ENCODE measurements at places on chromosomes 11 and 22.

- H3K4me3 ChIP-seq = no peak overlapping the region
- H3K27me3 ChIP-seq = no peaks in the 10 kb centered on the region
- no peak overlapping the region for H3K27ac ChIP-seq
- peaks cover 2% of the 10 kb centered on the region for H3K4me1 ChIP-seq
Measured at GRCh38 chr11:33620423-33621171, 80.0 kb downstream of the C11orf91 start.

GRCh38 chr11:108009497-108010370, 1.0 kb downstream of the CUL5 start:
- no peaks in the 10 kb centered on the region for H3K36me3 ChIP-seq
- no peaks in the 10 kb centered on the region for H3K27me3 ChIP-seq
- peak overlapping the region; percentile 13 for H3K27ac ChIP-seq
- H3K4me3 ChIP-seq = peak overlapping the region; percentile 94
- peak; percentile 56 for DNase-seq

DNA sequence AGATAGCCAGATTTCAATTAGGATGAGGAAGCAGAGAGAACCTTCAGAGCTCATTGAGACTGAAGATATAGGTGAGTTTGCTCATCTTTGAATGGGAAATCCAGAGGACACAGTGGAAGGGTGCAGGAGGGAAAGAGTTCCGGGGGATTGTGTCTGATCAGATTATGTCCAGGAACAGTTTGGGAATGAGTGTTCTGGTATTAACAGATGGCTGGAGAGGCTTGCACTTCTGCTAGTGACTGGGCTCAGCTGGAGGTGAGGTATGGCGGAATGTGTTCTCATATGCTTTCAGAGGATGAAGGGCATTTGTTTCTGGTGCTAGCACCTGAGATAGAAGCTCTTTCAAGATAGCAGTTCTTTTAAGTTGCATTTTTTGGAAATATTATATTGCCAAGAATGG, 27.6 kb downstream of the ALKBH3 start:
- no peak overlapping the region for H3K27ac ChIP-seq
- no peaks in the 10 kb centered on the region for H3K4me1 ChIP-seq
- no peaks in the 10 kb centered on the region for H3K27me3 ChIP-seq
- no peaks in the 10 kb centered on the region for H3K36me3 ChIP-seq
- DNase-seq = no peak

DNA sequence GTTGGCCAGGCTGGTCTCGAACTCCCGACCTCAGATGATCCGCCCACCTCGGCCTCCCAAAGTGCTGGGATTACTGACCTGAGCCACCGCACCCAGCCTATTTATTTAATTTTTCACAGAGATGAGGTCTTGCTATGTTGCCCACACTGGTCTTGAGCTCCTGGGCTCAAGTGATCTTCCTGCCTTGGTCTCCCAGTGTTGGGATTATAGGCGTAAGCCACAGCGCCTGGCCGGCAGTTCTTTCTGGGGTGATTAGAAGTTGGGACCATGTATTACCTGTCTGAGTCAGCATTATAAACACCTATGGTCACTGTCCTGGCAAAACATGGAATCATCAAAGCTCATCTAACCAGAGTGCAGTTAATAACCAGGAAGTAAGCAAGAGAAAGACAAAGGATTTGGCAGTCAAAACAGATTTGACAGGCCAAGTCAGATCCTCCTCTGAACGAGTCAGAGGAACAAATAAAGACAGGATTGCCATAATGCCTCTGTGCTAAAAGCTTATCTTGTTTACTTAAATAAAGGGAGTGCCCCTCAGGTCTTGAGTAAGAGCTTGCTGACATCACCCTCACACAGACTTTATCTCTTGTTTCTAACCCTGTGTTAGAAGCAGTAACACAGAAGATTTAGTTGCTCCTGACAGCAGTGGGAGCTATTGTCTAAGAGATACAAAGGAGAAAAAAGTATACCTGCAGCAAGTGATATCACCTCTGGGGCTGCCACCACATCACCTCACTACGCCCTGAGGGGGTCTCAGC, 3.7 kb downstream of the SERPIND1 start:
- H3K36me3 ChIP-seq = no peaks in the 10 kb centered on the region
- H3K27me3 ChIP-seq = no peaks in the 10 kb centered on the region
- no peak overlapping the region for H3K4me3 ChIP-seq
- no peaks in the 10 kb centered on the region for H3K4me1 ChIP-seq
- H3K27ac ChIP-seq = no peak overlapping the region
- peak; percentile 83 for DNase-seq

- H3K4me1 ChIP-seq = peaks cover 2% of the 10 kb centered on the region
- DNase-seq = peak; percentile 26
- H3K27me3 ChIP-seq = peaks cover 29% of the 10 kb centered on the region
- H3K4me3 ChIP-seq = no peak overlapping the region
Measured at GRCh38 chr11:8263109-8263768, 439 bp downstream of the LMO1 start.

- H3K4me3 ChIP-seq = no peak overlapping the region
- DNase-seq = peak; percentile 54
- H3K4me1 ChIP-seq = no peaks in the 10 kb centered on the region
Measured at GRCh38 chr11:41289408-41289807, 170.0 kb downstream of the LRRC4C start.

DNA sequence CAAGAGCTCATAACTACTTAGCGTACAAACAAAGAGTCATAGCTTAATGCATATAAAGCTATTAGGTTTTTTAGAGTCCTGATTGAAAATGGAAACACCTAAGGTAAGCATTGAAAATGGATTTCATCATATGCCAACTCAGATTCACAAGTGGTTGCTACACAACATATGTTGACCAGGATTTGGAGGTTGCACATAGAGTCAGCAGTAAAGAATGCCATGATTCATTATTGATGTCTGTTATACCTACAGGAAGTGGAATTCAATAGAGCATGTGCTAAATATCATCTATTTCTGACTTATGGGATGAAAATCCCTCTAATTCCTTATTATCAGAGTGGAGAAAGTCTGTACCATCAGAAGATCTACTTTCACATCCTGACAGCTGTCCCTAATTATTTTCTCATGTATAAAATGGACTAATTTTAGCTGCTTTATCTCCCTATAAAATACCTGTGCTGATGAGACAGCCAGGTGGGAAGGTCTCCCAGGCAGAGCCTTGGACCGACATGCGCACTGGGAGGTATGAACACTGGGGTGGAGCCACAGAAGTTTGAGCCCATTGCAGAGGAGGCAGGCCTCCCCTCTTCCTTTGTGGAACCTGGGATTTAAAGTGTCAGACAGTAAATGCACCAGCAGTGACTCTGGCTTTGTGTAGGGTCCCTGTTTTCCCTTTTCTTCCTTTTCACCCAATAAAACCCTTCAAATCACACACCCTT, 204.2 kb downstream of the AASDHPPT start:
- H3K27me3 ChIP-seq = no peaks in the 10 kb centered on the region
- no peak overlapping the region for H3K4me3 ChIP-seq
- no peaks in the 10 kb centered on the region for H3K4me1 ChIP-seq
- no peak overlapping the region for H3K27ac ChIP-seq
- H3K36me3 ChIP-seq = no peaks in the 10 kb centered on the region
- no peak for DNase-seq

GRCh38 chr11:6596239-6596877, 7.1 kb downstream of the RRP8 start:
- DNase-seq = no peak
- H3K27me3 ChIP-seq = no peaks in the 10 kb centered on the region
- no peaks in the 10 kb centered on the region for H3K4me1 ChIP-seq
- H3K27ac ChIP-seq = no peak overlapping the region
- peaks cover 5% of the 10 kb centered on the region for H3K36me3 ChIP-seq

- DNase-seq = no peak
- H3K27me3 ChIP-seq = no peaks in the 10 kb centered on the region
- no peak overlapping the region for H3K27ac ChIP-seq
- no peaks in the 10 kb centered on the region for H3K36me3 ChIP-seq
- no peak overlapping the region for H3K4me3 ChIP-seq
- no peaks in the 10 kb centered on the region for H3K4me1 ChIP-seq
Measured at GRCh38 chr22:46547179-46547882, 9.9 kb upstream of the CELSR1 start.

DNA sequence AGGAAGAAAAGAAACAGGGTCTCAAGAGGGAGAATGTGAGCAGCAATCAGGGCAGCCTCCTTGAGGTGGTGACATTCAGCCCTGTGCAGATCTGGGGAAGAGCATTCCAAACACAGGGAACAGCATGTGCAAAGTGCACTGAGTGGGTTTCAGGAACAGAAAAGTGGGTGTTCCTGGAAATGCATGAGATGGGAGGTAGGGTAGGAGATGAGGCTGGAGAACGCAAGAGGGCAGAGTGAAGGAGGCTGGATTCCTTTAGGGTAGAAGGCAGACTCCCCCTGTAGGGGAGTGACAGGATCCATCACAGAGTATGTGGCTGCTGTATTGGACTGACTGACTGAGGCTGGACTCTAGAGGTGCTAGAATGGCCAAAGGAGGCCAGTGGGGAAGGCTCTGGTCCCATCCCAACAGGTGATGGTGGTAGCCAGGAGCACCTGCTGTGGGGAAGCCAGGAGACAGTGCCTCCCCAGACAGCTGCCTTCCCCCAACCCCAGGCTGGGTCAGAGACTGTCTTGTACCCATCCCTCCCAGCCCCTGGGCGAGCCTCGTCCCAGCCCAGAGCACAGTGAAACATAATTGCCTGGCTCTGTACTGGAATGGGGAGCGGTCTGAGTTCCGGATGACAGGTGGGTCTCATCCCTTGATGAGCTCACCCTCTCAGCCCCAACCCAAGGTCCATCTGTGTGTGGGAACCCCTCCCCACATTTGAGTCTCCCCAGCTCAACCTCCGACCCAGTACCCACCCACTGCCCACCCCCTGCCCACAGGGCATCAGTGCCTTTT, 419.4 kb downstream of the MN1 start:
- no peak overlapping the region for H3K27ac ChIP-seq
- no peaks in the 10 kb centered on the region for H3K27me3 ChIP-seq
- H3K36me3 ChIP-seq = no peaks in the 10 kb centered on the region
- DNase-seq = peak; percentile 67
- H3K4me1 ChIP-seq = no peaks in the 10 kb centered on the region
- no peak overlapping the region for H3K4me3 ChIP-seq

- no peak for DNase-seq
- no peak overlapping the region for H3K27ac ChIP-seq
- H3K4me3 ChIP-seq = no peak overlapping the region
- H3K27me3 ChIP-seq = no peaks in the 10 kb centered on the region
Measured at GRCh38 chr22:23688121-23688520, 2.7 kb upstream of the RGL4 start.

GRCh38 chr22:26502688-26503561, 9.3 kb downstream of the TFIP11 start:
- peak; percentile 87 for DNase-seq
- H3K4me3 ChIP-seq = no peak overlapping the region
- peaks cover 19% of the 10 kb centered on the region for H3K36me3 ChIP-seq
- H3K27ac ChIP-seq = no peak overlapping the region
- H3K4me1 ChIP-seq = no peaks in the 10 kb centered on the region
- H3K27me3 ChIP-seq = no peaks in the 10 kb centered on the region

DNA sequence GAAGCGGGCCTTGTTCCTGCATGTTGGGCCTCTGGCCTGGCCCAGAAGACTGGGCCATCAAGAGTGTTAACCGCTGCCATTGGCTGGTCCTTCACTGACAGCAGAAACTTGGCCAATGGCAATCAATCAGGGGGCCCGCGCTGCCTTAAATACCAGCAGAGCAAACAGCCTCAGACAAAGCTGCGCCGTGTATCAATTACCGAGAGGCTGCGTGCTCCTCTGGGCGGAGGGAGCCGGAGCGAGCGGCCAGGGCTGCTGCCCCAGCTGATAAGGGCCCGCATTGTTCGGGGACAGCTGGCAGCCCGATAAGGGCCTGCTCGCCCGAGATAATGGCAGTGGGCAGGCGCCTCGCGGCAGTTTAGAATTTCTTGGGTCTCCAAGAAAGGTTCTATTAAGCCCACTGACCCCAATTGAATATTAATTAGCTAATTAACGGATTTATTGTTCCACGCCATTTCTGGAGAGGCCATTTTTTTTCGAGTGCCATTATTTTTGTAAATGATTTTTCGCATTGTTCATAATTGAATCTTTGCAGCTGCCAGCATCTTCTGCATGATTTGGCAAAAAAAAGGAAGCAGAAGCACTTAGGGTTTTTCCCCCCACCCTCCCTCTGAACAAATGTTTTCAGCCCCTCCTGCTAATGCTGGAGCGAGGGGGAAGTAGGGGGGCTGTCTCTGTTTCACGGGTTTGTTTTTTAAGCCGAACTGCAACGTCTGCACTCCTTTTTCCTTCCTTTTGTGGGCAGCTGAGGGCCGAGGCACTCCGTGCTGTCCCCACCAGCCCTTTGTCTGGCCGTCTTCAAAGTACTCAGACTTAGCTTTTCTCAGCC, 37.6 kb upstream of the RIC3 start:
- no peaks in the 10 kb centered on the region for H3K4me1 ChIP-seq
- H3K36me3 ChIP-seq = no peaks in the 10 kb centered on the region
- no peak overlapping the region for H3K4me3 ChIP-seq

GRCh38 chr22:21632237-21632895, at the start of gene CCDC116:
Gene CCDC116, plus strand, starts transcription at chr22:21632760. Its CDS starts 422 bp downstream, at chr22:21633182.
- H3K4me1 ChIP-seq = no peaks in the 10 kb centered on the region
- H3K36me3 ChIP-seq = no peaks in the 10 kb centered on the region
- H3K27me3 ChIP-seq = no peaks in the 10 kb centered on the region
- DNase-seq = peak; percentile 63
- H3K4me3 ChIP-seq = no peak within 1 kb of the TSS

GRCh38 chr22:50011447-50012210, 936 bp downstream of the IL17REL start:
- H3K4me3 ChIP-seq = no peak overlapping the region
- no peak overlapping the region for H3K27ac ChIP-seq
- no peaks in the 10 kb centered on the region for H3K36me3 ChIP-seq
- peak; percentile 21 for DNase-seq
- peaks cover 16% of the 10 kb centered on the region for H3K27me3 ChIP-seq

- H3K27me3 ChIP-seq = no peaks in the 10 kb centered on the region
- H3K4me3 ChIP-seq = no peak overlapping the region
- no peaks in the 10 kb centered on the region for H3K4me1 ChIP-seq
- DNase-seq = no peak
- no peaks in the 10 kb centered on the region for H3K36me3 ChIP-seq
Measured at GRCh38 chr11:68372625-68373024, 60.2 kb downstream of the LRP5 start.

- no peak for DNase-seq
- H3K27ac ChIP-seq = no peak overlapping the region
- no peak overlapping the region for H3K4me3 ChIP-seq
- H3K27me3 ChIP-seq = no peaks in the 10 kb centered on the region
- H3K36me3 ChIP-seq = no peaks in the 10 kb centered on the region
- no peaks in the 10 kb centered on the region for H3K4me1 ChIP-seq
Measured at GRCh38 chr11:110797453-110797852, 85.2 kb upstream of the ARHGAP20 start.

GRCh38 chr11:44524751-44525201, 40.7 kb upstream of the CD82 start:
- no peak overlapping the region for H3K4me3 ChIP-seq
- no peaks in the 10 kb centered on the region for H3K36me3 ChIP-seq
- H3K27me3 ChIP-seq = no peaks in the 10 kb centered on the region
- no peak overlapping the region for H3K27ac ChIP-seq
- H3K4me1 ChIP-seq = no peaks in the 10 kb centered on the region

Measured in mesendoderm (in vitro differentiated cells).